Activated T-cell treated with anti-CD3 and anti-CD28 coated beads for 24 hours (primary cell): ENCODE measurements at places on chromosomes 7 and 10.

- DNase-seq = no peak
Measured at GRCh38 chr7:47382200-47382599, 199.7 kb downstream of the TNS3 start.

DNA sequence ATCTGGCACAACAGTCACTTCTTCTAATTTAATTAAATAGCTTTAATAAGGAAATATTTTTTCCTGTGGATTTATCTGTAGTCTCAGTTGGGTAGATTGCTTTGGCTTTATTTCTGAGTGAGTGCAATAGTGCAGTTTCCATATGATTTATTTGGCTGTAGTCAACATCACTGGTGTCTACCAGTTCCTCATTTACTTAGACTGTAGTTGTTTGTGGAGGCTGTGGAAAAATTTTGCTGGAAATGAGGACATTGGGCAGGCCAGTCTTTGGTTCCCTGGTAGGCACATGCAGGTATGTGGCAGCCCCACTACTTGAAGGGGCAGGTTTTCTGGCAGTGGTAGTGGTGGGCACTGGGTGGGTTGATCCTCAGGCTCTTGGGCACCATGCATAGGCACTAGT, 15.5 kb downstream of the TAS2R40 start:
- no peak for DNase-seq

GRCh38 chr10:114389426-114389825, 14.9 kb downstream of the AFAP1L2 start:
- DNase-seq = no peak

- DNase-seq = no peak
Measured at GRCh38 chr10:133267293-133267692, 9.4 kb downstream of the ADAM8 start.

DNA sequence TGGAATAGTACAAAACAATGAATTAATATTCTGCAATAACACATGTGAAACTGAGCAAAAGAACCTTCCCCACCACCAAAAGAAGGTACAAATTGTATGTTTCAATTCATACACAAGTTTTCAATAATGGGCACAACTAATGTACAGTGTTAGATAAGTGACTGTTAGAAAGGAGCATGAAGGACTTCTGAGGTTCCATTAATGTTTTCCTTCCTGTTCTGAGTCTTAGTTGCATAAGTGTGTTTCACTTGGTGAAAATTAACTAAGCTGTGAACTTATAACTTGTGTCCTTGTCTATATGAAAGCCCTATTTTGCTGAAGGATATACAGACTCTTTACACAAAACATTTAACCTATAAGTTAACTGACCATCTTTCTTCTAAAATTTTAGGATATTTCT, 8.2 kb downstream of the GSAP start:
- DNase-seq = no peak

DNA sequence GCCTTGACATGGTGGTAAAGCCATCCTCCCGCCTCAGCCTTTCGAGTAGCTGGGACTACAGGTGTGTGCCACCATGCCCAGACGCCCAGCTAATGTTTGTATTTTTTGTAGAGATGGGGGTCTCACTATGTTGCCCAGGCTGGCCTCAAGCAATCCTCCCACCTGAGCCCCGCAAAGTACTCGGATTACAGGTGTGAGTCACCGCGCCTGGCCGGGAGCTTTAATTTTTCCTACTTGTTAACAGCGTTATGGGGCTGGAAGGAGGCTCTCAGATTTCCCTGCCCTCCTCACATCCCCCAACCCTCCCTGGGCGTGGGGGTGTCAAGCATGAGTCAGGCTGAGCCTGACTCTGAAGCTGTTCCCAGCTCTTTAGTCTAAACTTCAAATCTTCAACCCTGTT, 8.3 kb downstream of the ALKBH4 start:
- DNase-seq = no peak

DNA sequence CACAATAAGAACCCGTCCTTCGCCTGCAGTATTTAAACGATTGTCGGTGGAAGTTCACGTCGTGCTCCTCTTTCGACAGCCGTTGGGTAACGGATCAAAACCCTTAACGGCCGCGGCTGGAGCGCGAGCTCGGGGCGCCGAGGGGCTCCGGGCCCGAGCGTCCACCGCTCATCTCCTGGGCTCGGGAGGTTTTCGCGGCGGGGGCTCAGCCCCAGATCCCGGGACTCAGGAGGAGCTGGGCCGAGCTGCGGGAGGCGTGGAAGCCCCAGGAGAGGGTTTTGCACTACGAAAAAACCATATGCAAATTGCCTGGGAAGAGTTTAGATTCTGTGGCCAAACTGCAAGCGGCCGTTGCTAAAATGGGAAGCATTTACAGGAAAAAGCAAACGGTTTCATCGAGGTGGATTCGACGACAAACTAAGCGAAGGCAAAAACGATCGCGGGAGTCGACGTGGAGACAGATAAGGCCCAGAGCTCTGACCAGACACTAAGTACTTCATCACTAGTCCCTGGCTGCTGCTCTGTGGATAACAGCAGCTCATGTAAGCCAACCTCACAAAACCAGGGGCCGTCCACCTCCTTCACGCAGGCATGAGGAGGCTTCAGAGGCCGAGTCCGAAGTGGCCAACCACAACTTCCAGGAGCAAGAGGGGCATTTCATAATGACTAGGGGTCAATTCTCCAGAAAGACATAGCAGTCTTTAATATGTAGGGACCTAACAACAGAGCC, 129.7 kb downstream of the MARCHF5 start:
- no peak for DNase-seq

GRCh38 chr7:90461219-90461618, 8.2 kb upstream of the PTTG1IP2 start:
- no peak for DNase-seq

- DNase-seq = no peak
Measured at GRCh38 chr10:60399328-60399727, 9.7 kb upstream of the ANK3 start.

DNA sequence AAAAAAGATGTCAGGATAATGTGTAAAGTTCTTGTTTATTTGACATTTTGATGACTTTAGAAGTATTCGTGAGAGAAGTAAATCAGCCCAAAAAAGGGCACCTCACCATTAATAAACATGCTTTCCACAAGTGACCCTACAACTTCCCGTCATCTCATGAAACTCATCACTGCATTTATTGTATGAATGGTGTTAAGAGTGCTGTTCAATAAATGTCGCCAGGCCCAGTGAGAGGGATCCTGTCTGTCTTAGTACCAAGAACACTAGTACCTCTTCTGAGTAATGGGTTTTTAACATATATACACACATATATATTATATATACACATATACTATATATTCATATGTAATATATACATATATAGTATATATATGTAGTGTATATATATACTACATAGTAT, 61.9 kb downstream of the TMEM26 start:
- DNase-seq = no peak

GRCh38 chr10:16907687-16908086, 90.5 kb upstream of the RSU1 start:
- DNase-seq = no peak

DNA sequence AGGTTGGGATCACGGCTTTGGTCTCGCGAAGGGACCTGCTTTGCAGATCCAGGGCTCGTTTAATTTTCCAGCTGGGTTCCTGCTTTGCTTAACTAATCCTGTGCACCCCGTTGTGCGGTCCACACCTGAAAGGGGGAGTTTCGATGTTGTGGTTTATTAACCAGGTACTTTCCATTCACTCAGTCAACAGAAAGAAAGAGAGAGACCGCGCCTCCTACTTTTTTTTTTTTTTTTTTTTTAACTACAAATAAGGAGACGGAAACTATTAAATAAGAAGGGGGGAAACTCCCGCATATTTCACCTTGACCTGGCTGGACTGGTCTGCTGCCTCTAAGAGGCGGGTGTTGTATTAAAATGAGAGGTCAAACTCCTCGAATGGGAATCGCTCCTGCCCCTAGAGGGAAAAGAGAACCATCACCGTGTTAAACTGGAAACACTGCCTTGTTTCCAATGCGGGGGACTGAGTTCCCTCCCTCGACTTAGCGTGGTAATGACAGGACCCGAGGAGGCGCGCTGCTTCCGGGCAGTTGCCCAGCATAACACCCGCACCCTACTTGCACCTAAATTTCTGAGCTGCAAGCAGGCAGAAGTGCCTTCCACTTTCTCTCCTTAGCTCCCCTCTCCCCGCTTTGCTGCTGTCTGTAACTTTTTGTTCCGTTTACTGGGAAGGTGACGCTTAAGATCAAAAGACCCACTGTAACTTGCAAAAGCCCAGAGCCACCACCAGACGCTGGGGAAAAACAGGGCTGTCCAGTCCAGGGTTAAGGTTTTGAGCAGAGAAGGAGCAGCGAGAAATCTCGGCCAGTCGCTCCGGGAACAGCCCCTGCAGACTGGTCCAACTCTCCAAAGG, 1.1 kb upstream of the ITGB8 start:
- DNase-seq = no peak

DNA sequence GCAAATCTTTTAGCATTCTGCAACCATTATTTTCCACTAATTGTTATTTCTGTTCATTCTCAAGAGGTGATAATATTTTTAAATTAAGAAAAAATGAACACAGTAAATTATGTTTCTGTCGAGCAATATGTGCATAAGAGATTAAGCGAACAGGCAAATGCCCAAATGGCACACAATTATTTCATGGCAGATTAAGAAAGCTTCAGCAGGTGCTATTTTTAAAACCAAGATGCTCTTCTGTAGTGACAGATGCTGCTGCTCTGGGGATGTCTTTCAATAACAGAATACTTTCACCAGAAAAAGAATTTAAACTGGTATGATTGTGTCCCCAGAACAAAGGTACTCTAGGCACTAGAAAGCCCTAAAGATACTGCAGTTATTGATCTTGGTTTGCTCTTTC, 412.7 kb upstream of the SORCS1 start:
- no peak for DNase-seq
